ENCODE measurements at places on chromosomes 6 and 20. TPM values are rescaled to one million over a fixed set of nuclear protein-coding genes. Genes with fewer than 3 reads are reported as not detected.

DNA sequence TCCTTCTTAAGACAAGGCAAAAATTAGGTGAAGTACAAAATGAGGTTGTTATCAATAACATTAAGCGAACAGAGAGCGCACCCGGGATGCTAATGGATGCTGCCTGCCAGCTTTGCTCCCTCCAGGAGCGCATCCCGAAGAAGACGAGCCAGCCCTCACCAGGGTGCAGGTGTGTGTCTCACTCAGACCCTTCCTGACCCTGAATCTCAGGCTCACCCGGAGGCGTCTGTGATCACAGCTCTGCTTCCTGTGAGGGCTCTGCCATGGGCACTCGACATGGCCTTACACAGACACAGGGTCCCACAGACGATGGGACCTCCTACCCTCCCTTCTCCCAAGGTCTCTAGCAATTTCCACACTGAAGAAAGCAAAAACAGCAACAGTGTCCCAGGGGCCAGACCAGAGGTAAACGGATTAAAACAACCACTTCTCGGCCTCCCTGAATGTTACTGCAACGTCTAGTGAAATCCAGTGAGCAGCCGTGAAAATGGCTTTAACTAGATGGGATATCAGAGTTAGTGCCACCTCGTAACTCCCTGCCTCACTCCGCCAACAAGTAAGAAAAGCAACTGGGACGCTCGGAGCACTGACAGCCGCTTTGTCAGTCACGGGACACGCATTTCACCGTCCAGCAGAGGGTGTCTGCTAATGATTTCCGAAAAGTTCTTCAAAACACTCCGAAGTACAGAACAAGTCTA is 11.7 kb downstream of the ZBTB46 start:
- DNase-seq, result peak; percentile 58

DNA sequence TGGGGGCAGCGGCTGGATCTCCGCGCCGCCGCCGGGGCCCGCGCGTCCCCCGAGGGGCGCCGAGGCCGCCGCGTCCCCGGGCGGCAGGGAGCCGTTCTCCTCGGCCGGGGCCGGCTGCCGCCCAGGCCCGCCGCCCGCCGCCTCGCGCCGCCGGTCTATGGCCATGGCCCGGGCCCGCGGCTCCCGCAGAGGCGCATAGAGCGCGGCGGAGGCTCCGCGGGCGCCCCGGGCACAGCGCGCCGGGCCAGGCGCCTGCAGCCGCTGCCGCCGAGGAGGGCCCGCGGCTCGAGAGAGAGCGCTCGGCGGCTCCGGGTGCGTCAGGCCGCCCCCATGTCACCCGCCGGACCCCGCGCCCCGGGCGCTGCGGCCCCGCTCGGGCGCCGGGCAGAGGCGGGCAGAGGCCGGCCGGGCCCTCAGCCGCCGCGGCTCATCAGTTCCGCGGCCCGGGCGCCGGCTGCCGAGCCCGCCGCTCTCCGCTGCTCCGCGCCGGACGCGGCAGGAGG is 404 bp downstream of the SLC22A23 start:
- DNase-seq, result no peak

GRCh38 chr6:136786658-136787057 is 5.6 kb downstream of the MAP3K5 start:
- DNase-seq, result no peak

SEL1L2 gene
- not detected for total RNA-seq

- DNase-seq, result peak; percentile 11
These were observed 525 bp downstream of the NCOA7 start for GRCh38 chr6:125791151-125791819.

Measured in SJCRH30 (cell line).